Activated CD4-positive, alpha-beta T cell treated with anti-CD3 and anti-CD28 coated beads, Interleukin-10, Interleukin-2, amounts not matched to agents 100 ng/mL and 50 ng/mL, durations not matched to agents 16 hours and 8 hours (primary cell): ENCODE measurements at places on chromosomes 2 and 18.

DNA sequence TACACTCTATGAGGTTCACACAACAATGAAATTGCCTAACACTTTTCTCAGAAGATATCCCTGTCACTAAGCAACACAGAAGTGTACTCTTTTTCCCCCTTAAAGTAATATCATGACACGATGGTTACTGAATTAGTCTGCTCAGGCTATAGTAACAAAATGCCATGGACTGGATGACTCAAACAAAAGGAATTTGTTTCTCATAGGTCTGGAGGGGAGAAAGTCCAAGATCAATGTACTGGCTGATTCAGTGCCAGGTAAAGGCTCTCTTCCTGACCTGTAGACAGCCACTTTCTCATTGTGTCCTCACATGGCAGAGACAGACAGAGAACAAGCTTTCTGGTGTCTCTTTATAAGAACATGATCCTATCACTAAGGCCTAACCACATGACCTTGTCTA, 211.9 kb downstream of the RBM43 start:
- no peak for DNase-seq

GRCh38 chr2:229922449-229923386, at the start of gene FBXO36:
TSS of gene FBXO36 (plus strand) at chr2:229922503. CDS start at chr2:229922514, 11 bp downstream.
- DNase-seq = peak; percentile 89

- DNase-seq = no peak
Observed at GRCh38 chr2:4898706-4899105, 793.5 kb upstream of the SOX11 start.

DNA sequence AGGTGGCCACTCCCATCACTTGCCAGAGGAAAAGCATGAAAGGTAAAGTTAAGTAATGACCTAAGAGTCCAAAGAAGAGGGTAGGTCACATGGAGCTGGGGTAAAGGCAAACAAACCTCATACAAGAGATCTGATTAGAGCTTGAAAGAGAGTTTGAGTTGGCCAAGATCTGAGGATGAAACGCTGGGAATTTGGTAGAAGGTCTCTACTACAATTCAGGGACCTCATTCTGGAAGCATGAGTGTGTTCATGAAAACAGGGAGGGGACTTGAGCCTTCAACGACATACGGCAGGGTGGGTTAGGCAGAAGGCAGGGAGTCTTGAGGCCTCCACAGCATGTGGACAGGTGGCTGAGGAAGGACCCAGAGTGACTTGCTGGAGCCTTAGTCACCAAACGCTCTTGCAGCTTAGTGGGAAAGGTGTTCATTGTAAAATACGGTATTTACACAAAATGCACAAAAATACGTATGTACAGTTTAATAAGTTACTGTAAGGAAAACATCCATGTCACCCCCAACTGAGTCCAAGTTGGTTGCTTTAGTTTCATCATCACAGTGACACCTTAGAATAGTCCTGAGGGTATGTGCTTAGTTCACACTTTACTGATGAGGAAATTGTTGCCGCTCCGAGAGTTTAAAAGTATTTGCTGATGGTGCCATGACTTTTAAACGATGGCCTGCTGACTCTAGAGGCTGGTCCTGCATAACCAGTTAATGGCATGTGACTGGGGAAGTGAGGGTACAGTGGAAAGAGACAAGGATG, 5.0 kb upstream of the FARP2 start:
- DNase-seq = no peak

- DNase-seq = no peak
Observed at GRCh38 chr2:45422921-45423320, 188.1 kb downstream of the SRBD1 start.

DNA sequence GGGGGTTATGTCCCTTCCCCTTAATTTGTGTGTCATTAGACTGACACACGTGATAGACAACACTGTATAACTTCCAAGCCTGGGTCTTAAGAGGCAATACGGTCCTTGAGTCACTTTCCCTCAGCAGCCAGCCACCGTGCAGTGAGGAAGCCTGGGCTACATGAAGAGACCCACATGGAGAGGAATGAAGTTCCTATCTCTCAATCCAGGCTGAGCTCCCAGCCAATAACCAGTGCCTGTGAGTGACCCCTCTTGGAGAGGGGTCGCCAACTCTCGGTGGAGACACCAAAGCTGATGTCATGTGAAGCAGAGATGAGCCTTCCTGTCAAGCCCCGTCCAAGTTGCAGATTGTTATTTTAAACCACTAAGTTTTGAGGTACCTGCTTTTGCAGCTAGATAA, 5.7 kb upstream of the WDSUB1 start:
- DNase-seq = no peak

GRCh38 chr2:3784731-3785130, 81.4 kb downstream of the DCDC2C start:
- no peak for DNase-seq

DNA sequence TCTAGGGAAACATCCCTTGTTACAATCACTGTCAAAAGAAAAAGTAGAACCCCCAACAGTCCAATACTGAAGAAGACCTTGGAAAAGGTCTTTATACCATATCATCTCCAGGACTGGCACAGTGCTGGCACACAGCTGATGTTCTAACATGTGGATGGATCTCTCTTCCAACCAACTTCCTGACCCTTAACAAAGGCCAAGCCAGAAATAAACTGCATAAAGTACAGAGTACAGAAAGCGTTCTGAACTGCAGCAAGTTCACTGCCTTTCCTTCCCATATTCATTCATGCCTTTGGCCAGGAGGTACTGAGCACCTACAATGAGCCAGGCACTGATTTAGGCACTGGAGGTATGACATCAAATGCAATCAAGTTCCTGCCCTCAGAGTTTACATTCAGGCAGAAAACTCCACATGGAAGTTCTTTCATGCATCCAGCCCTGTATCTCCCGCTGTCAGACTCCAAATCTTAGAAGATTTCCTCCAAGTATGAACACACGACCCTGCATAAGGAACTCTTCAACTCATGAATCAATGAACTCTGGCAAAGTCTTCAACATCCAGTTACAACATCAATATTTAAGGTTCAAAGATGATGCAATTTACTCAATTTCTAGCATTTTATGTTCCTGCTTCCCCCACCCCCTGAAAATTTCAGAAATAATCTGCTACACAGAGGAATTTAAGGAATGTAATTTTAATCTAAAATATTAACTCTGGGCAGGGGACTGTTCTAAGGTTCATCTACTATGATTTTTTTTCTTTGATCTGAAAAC, 33.8 kb downstream of the ACVR1 start:
- no peak for DNase-seq

GRCh38 chr2:107276034-107276433, 390.1 kb upstream of the ST6GAL2 start:
- no peak for DNase-seq

GRCh38 chr2:149033716-149034115, 4.8 kb upstream of the LYPD6B start:
- no peak for DNase-seq

- DNase-seq = no peak
Observed at GRCh38 chr2:39432701-39433100, 4.4 kb downstream of the MAP4K3 start.

GRCh38 chr2:37501113-37501512, 156.7 kb downstream of the QPCT start:
- DNase-seq = no peak

- no peak for DNase-seq
Observed at GRCh38 chr2:222307143-222307756, 8.5 kb upstream of the PAX3 start.

DNA sequence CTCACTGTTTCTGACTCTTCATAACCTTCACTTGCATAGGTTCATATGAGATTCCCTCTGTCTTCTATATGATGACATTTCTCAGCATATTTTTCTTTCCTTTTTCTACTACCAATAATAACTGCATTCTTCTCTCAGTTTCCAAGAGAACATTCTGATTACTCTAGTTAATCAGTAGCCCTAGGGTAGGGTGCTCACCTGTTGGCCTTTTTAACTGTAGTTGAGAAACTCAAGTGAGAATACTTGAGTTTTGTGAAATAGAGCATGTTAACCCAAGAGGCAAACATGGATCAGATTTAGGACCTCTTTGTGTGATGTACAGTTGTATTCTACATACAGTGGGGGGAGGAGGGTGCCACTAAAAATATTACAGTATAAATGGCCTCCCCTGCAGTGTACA, 308.0 kb downstream of the CMPK2 start:
- no peak for DNase-seq

- DNase-seq = peak; percentile 37
Observed at GRCh38 chr18:32362484-32362883, 108.2 kb downstream of the GAREM1 start.

DNA sequence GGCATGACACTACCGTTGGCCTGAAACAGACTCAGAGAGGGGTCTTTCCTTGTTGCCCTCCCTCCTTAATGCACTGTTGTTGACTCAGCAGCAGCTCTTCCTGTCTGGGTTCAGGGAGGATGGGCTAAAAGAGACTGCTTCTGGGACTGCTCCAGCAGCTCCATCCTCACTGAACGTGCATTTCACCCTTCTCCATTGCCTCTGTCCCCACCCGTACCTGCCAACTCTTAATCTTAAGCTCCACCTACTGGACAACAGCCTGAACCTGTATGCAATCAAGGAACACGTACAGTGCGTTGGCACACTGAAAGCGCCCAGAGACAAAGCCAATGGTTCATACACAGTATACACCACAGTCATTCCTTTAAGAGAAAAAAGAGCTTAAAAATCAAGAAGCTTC, 230.8 kb upstream of the RAB6C start:
- peak; percentile 3 for DNase-seq

- no peak for DNase-seq
Observed at GRCh38 chr2:104858006-104858978, 4.4 kb downstream of the POU3F3 start.

- peak; percentile 77 for DNase-seq
Observed at GRCh38 chr18:26547646-26548414, 523 bp downstream of the KCTD1 start.

GRCh38 chr2:134365356-134365755, 111.5 kb downstream of the MGAT5 start:
- no peak for DNase-seq

- no peak for DNase-seq
Observed at GRCh38 chr2:56117764-56118163, 66.0 kb upstream of the CCDC85A start.

DNA sequence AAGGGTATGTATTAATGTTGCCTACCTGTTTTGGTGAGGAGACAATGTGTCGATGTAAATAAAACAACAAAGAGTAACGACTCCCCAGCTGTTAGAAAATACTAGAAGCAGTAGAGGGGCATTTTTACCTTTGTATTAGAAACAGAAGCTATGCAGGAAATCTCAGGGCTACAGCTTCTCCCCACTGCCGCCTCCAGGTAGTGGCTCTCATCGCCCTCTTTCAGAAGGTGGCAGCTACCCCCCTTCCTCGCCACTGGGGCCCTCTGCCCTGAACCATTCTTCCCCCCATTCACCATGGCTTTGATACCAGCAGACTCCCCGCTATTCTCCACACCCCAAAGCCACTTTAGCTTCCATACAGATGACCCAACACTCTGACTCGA, 6.7 kb downstream of the PLA2R1 start:
- no peak for DNase-seq

DNA sequence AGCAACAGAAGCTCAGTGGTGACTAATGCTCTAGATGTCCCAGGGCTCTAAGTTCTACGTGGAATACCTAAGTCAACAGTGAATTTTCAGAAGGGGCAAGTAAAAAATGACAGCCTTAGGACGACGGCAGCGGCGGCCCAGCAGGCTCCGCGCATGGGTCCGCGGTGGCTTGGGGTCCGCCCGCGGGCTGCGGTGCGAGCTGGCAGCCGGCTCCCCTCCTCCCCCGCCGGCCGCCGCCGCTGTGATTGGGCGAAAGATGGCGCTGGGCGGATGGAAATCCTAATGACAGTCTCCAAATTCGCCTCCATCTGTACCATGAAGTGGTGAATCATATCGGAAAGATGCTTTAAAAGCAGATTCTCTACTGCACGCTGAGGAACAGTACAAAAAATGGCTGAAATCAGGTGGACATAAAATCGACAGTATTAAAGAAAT, 74.7 kb downstream of the HNRNPLL start:
- DNase-seq = peak; percentile 74
